ENCODE measurements at places on chromosomes 3 and 15.

- no peak for DNase-seq
Measured at GRCh38 chr15:50176869-50177268, 5.1 kb upstream of the SLC27A2 start.

DNA sequence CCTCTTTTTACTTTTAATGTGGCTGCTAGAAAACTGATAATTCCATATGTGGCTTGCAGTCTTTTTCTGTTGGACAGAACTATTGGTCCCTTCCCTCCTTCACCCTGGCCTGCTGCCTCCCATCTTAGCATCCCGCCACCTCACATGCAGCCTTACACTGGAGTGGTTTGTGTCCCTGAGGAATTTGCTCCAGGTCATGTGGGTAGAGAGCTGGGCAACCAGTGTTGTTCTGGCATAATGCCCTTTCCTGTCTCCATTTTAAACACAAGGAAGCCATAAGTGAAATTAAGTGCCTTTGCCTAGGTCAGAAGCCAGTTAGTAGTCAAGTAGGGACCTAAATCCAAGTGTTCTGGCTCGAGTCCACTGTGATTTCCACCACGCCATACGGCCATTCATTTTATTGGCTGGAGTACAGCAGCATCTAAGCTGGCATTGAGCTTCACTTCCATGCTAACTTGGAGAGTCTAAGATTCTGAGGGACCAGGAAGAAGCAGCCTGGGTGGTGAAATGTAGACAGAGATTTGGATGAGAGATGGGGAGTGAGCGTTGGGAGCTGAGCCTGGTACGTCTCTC lies 46.0 kb upstream of the PLXNA1 start:
- DNase-seq = no peak

GRCh38 chr3:48397767-48398681 lies 26.0 kb downstream of the FBXW12 start:
- DNase-seq = no peak

GRCh38 chr3:128190501-128190900 lies 37.2 kb downstream of the EEFSEC start:
- DNase-seq = no peak

- no peak for DNase-seq
Measured at GRCh38 chr3:56878074-56878473, 76.3 kb upstream of the ARHGEF3 start.

GRCh38 chr3:57900786-57901185 lies 107.4 kb upstream of the FLNB start:
- DNase-seq = no peak

DNA sequence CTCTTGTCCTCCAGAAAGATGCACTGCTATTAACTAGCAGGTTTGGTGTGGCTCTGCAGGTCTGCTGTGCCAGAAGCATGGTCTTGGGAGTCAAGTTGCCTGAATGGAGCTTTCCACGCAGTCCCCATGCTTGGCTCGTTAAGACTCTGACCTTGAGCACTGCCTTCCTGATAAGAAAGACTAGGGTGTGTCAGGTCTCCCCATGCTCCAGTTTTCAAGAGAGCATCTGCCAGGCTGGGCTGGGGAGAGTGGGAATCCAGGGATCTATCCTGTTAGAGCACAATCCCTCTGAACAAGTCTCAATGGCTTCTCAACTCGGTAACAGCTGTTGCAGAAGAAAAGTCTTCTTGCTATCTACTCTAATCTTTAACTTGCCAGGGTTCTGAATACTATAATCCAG lies 98.2 kb downstream of the TJP1 start:
- DNase-seq = no peak

DNA sequence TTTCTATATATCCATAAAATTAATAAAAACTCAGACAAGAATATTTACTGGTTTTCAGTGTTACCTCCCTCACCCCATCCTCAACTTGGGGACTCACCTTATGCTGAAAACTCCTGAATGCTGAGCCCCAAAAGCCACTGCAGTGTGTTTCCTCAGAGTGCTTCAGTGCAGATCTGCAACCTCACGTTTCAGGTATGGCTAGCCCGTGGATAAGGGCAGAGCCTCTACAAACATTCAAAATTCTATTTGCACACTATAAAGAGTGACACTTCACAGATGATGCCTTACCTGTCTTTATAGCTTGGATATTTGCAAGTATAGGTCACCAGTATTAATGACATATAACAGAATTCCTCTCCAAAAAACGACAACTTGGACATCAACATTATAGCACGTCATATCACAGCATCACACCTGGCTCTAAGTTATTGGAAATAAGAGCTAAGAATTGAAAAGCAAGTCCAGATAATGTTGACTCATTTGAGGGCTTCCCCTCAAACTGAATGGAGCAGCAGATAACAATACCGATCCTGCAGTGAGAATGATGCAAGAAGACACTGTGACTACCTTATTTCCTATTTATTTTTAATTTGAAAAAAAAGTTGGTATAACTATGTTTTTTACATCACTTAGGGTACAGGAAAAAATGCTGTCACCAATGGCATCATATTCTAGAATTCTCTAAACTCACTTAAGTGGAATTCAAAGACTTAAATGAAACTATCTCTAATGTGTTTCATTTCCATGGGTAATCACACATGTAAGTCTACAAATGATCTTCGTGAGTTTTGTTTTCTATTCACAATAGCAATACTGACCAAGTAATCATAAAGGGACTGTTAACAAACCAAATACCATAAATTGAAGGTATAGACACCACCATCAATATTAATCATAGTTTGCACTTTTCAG lies 40.7 kb upstream of the RSL24D1 start:
- no peak for DNase-seq

DNA sequence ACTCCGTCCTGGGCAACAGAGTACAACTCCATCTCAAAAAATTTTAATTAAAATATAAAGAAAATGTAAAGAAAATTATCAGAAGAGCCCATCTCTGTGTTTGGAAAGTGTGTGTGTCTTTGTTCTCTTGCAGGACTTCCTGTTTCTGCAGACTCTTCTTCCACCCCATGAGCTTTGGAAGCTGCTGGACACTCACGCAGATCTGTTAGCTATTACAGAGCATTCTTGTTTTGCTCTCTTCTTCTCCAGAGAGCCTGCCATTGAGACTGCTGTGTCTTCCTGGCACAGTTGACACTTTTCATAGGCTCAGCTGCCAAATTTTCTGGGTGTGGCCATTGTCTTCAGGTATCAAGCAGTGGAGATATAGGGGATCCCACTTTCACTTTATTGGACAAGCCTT lies 6.0 kb upstream of the CCR8 start:
- no peak for DNase-seq

- DNase-seq = peak; percentile 90
Measured at GRCh38 chr3:32391643-32392535, at the start of gene CMTM7. CMTM7 (plus strand) TSS chr3:32391853; CDS start chr3:32391907, 54 bp downstream.

GRCh38 chr3:87333393-87333892 lies 57.1 kb upstream of the POU1F1 start:
- DNase-seq = no peak

GRCh38 chr15:58546635-58547627 lies 115.1 kb downstream of the LIPC start:
- no peak for DNase-seq

DNA sequence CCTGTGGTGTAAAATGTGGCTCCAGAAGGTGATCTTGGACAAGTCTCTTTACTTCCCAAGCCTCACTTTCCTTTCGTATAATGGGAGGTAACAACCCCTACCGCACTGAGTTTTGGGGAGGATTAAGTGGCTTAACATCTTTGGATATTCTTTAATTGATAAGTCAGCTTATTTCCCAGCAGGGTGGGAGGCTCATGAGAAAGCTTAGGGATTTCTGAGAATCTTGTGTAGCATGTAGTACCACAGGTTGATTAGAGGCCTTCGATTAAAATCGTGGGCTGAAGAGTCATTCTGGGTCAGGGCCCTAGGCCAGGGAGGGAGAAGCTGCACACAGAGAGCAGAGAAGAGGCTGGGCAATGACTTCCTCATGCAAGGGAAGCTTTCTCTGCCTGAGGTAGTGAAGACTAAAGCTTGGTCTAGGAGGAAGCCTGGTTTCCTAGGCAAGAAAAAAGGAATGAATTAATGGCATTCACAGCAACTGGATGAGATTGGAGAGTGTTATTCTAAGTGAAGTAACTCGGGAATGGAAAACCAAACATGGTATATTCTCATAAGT lies 1.5 kb upstream of the NMNAT3 start:
- DNase-seq = no peak

- no peak for DNase-seq
Measured at GRCh38 chr15:39960411-39960810, 26.5 kb downstream of the EIF2AK4 start.

- DNase-seq = no peak
Measured at GRCh38 chr3:27509376-27509775, 25.2 kb upstream of the SLC4A7 start.

DNA sequence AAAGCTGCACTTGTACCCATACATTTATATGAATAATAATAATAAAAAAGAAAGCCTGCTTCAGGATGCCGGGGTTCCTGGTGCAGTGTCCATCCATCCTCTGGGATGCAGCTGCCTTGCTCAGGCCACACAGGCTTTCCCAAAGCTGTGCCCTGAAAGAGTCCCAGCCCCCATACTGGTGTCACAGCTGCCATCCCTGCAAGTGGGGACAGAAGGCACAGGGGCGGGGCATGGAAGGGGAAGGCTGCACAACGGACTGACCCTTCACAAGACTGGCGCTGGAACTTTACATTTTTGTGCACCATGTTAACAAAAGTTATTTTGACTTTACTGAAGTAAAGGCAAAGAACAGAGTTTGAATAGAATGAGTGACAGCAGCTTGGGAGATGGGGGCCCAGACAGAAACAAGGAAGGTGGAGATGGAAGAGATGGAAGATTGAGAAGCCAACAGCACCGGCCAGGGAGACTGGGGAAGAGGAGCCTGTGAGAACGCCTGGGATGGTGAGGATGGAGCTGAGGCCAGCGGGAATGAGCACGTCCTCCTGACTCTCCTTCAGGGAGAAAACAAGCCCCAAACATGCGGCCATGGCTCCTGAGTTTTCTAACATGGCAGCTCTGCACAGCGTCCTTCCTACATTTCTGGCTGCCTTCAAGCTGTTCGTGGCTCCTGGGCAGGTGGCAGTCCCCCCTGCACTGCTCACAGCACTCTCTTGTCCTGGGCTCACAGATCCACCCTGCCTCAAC lies 73.1 kb downstream of the ABTB1 start:
- DNase-seq = no peak

- DNase-seq = no peak
Measured at GRCh38 chr3:159187232-159187631, 385.4 kb downstream of the MFSD1 start.

DNA sequence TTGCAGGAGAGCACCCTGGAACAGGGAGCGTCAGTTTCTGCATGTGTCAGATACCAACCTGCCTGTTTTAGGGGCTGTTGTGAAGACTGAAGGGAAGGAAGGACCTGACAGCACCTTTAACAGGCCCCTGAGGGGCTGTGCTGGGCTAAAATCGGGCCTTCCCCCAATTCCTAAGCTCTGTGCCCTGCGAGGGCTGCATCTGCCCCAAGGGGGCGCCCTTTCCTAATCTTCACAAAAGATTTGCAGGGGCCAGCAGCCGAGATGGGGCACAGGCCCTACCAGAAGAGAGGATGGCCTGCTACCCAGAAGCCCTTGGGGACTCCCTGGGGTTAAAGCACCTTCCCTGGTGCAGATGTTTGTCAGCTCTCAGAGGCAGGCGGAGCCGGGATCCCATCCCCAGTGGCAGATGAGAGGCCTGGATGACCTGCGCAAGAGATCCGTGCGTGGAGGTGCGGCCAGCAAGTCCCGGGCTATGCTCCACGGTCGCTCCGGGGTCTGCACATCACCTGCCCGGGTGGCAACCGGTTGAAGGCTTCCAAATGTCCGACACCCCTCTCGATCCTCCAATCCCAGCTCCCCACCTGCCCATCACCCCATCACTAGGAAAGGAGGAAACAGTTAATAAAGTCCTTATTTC lies 53.6 kb downstream of the RHCG start:
- no peak for DNase-seq

- DNase-seq = no peak
Measured at GRCh38 chr3:127762787-127763105, 59.6 kb downstream of the MGLL start.

DNA sequence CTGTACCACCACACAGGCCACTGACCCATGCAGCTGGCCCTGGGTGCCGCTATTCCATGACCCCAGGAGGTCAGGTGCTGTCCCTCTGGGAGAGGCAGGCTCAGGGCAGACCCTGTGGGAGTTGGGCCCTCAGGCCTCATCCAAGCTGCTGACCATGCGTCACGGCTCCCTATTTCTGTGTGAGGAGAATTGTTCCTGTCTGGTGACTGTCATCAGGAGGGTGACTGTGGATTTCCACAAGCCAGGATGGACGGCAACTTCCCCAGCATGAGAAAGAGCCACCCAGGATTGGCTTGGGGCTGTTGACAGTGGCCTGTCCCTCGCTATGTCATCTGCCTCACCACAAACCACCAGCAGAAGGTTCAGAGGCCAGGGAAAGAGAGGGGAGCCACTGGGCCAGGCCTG lies 41.4 kb downstream of the ZDHHC19 start:
- no peak for DNase-seq

- no peak for DNase-seq
Measured at GRCh38 chr3:45126730-45127129, 19.4 kb downstream of the CDCP1 start.

DNA sequence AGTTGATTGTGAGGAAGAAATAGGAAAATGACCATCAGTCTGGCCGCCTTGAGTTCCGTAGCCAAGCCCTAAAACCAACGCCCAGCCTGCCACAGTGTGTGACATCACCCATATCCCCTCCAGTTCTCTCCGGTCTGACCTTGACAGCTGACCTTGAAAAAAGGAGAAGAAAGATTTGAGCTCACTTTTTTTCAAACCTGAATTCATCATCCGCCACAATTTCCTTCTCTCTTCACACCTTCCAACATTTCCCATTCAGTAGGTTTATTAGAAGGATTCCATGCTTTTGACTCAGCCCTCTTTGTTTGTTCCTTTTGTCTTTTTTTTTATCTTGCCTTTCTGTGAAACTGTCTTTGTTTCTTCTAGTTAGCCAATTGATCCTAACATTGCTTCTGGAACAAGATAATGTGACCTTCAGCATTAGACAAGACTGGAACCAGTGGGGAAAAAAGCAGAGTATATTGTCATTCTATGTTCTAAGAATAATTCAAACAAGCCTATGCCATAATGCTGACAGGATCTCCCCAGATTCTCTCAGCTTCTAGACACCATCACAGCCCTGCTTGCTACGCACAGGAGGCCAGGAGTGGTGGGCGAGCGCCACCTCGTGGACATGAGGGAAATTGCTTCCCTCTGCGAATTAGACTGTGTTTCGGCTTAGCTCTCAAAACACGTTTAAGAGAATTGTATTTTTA lies 283.1 kb downstream of the FGF12 start:
- peak; percentile 73 for DNase-seq

DNA sequence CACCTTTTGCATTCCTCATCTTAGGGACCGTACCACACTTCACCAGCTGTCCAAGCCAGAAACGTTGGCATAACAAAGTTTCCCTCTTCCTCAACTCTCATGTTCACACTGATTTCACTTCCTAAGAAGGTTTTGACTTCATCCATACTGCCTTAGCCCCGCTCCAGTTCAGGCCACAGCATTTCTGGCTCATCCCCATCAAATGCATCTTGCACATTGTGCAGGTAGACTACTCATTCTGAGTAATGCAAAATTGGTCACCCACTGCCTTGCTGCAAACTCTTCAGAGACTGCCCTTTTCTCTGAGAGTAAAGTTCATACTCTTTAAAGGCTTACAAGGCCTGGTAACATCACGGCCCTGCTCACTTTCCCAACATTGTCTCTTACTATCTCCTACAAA lies 8.8 kb downstream of the NUSAP1 start:
- no peak for DNase-seq
